A549 (cell line): ENCODE measurements at places on chromosomes 4 and X. TPM values are rescaled to one million over a fixed set of nuclear protein-coding genes. Genes with fewer than 3 reads are reported as not detected.

Gene ZCCHC13
- not detected in 3 replicates for polyA plus RNA-seq

Gene SLC39A8
- polyA plus RNA-seq: 12.9 to 15.8 TPM (median 14.1 TPM) in 3 replicates

Gene TLR7
- not detected in 3 replicates for polyA plus RNA-seq

Gene SPARCL1
- polyA plus RNA-seq: not detected in 3 replicates

Gene NEUROG2
- polyA plus RNA-seq: not detected in 3 replicates

Gene SPP1
- 176 to 226 TPM (median 198 TPM) in 3 replicates for polyA plus RNA-seq

Gene RBBP7
- polyA plus RNA-seq: 222 to 232 TPM (median 232 TPM) in 3 replicates

Gene TMEM156
- polyA plus RNA-seq: 9.2 to 10.9 TPM (median 10.4 TPM) in 3 replicates

Gene SORBS2
- 0.11 to 0.23 TPM in 2 of 3 replicates, not detected in the other for polyA plus RNA-seq

Gene KLF8
- polyA plus RNA-seq: 0.01 to 0.06 TPM in 2 of 3 replicates, not detected in the other

Gene CCDC149
- polyA plus RNA-seq: 1.4 to 1.6 TPM (median 1.6 TPM) in 3 replicates

Gene HERC5
- polyA plus RNA-seq: 4.1 to 4.4 TPM (median 4.3 TPM) in 3 replicates

Gene PRSS12
- 0.28 to 0.45 TPM (median 0.36 TPM) in 3 replicates for polyA plus RNA-seq

Gene ACE2
- not detected in 3 replicates for polyA plus RNA-seq

Gene F8
- 4.3 to 6.1 TPM (median 4.7 TPM) in 3 replicates for polyA plus RNA-seq

Gene PAGE3
- not detected in 3 replicates for polyA plus RNA-seq

Gene CFAP99
- polyA plus RNA-seq: 0.08 to 0.14 TPM (median 0.09 TPM) in 3 replicates

Gene F8A2
- polyA plus RNA-seq: not detected in 3 replicates

Gene MAP3K15
- 2.2 to 2.4 TPM (median 2.3 TPM) in 3 replicates for polyA plus RNA-seq

Gene MAN2B2
- polyA plus RNA-seq: 7.5 to 8.4 TPM (median 8.4 TPM) in 3 replicates

Gene ZNF41
- polyA plus RNA-seq: 3.5 to 3.8 TPM (median 3.6 TPM) in 3 replicates

Gene TBC1D9
- polyA plus RNA-seq: 5.0 to 5.6 TPM (median 5.4 TPM) in 3 replicates

Gene NAA11
- polyA plus RNA-seq: not detected in 3 replicates

Gene GABRG1
- polyA plus RNA-seq: not detected in 3 replicates

Gene DUX4
- polyA plus RNA-seq: not detected in 3 replicates

Gene FAM47A
- polyA plus RNA-seq: not detected in 3 replicates

Gene GJB1
- 0.10 to 0.15 TPM (median 0.13 TPM) in 3 replicates for polyA plus RNA-seq

Gene HSFX2
- 0.08 to 0.18 TPM (median 0.10 TPM) in 3 replicates for polyA plus RNA-seq

Gene CCKAR
- polyA plus RNA-seq: not detected in 3 replicates

Gene IQCM
- not detected in 3 replicates for polyA plus RNA-seq

Gene WDR45
- 33.8 to 41.5 TPM (median 37.7 TPM) in 3 replicates for polyA plus RNA-seq

Gene FAM9C
- polyA plus RNA-seq: 0.03 TPM in 1 of 3 replicates, not detected in the others

Gene APBB2
- polyA plus RNA-seq: 8.3 to 9.9 TPM (median 9.6 TPM) in 3 replicates

Gene MAGEB17
- polyA plus RNA-seq: not detected in 3 replicates

Gene GUCY2F
- not detected in 3 replicates for polyA plus RNA-seq

Gene HMX1
- 0.06 to 0.08 TPM in 2 of 3 replicates, not detected in the other for polyA plus RNA-seq

Gene EDA
- 0.16 to 0.26 TPM (median 0.20 TPM) in 3 replicates for polyA plus RNA-seq
